ENCODE measurements at places on chromosomes 4 and X.
A peak's percentile ranks its signal among the peaks of the same experiment; 100 is the strongest.

- DNase-seq, result no peak
Measured at GRCh38 chr4:182513587-182514291, 270.5 kb downstream of the TENM3 start.

- no peak for DNase-seq
Measured at GRCh38 chrX:41391606-41392005, 55.5 kb upstream of the NYX start.

GRCh38 chr4:23945451-23946017 is 55.7 kb upstream of the PPARGC1A start:
- no peak for DNase-seq

DNA sequence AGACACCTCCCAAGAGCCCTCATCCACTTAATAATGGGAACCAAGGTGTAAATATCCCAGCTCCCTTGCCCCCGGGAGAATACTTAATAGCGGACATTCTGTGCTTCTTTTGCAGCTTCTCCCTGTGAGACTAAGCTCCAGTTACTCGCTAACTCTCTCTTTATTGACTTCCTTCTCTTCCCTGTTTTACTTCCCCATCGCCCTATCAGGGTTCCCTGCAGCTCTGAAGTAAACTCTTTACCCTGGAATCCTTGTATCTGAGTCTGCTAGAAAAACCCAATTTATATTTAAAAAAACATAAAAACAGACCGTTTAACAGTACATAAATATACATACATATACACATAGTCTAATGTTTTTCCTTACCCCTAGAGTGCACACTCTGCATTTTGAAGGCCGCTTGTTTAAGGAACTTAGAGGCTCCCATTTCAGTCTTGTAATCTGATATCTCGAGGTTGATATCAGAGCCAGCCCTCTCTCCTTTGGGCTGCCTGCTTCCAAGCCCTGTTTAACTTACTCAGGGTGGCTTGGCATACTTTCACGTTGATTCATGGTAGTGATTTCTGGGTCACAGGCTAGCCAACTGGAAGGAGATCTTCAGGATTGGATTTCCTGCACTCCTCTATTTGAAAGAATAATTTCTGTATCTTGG is 177.4 kb upstream of the SCML1 start:
- no peak for DNase-seq

DNA sequence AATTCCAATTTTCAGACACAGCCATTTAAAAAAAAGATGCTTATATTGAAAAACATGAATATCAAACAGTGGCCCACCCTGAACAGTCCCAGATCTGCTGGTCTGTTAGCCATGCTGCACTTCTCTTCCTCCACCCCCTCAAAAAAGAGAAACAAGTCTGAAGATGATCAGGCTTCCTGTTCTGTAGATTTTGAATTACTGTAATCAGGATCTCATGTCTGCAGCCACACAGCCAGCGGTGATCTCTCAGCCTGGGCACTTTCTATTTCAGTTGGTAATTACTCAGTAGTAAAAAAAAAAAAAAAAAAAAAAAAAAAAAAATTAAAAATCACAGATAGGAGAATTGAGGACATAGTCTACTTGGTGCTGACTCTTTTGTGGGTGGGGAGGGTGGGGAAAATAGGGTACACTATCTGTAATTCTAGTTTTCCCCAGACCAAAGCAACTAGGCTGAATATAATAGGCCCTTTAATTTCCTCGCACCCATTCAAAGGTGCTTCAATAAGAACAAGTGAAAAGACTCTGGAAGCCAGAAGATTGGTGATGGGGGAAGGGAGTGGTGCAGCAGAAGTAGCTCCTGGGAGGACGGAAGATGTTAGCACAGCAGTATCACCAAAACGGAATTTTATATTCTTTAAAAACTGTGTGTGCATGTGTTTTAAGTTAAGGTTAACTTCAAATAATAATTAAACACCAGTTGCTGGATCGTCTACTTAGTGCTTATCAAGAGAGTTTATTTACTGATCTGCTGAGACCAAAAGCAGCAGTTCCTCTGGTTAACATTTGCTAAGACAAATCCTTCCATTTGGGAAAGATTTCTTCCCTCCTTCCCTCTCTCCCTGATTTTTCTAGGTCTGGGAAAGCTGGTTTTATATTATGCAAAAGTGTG is 47.0 kb downstream of the SPRY1 start:
- DNase-seq, result peak; percentile 28

Measured in activated CD8-positive, alpha-beta memory T cell treated with anti-CD3 and anti-CD28 coated beads, Interleukin-2, amount 50 U/mL, for 4 hours (primary cell).